GM12865 (cell line): ENCODE measurements at places on chromosomes 2 and 18.

DNA sequence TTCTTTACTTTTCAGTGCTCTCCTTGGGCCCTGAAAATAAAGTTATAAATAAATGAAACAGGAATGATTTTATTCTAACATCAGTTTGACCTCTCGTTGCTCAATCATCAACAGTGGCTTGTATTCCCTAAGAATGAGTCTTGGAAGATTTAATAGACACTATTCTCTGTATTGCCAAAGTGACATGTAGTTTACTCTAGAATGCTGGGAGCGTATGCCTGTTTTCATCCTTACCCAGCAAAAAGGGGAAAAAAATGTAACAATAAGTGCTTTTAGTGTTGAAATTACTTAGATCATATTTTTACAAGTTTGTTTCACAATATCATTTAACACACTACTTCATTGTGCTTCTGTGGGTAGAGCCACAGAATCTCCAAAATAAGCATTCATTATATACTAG is 240.6 kb upstream of the CWC22 start:
- no peak for DNase-seq

GRCh38 chr18:45997700-45998151 is 30.6 kb upstream of the EPG5 start:
- DNase-seq: no peak

- DNase-seq: no peak
Measured at GRCh38 chr2:217729421-217730053, 273.3 kb downstream of the TNS1 start.

- no peak for DNase-seq
Measured at GRCh38 chr2:236338495-236339184, 74.4 kb upstream of the ASB18 start.

DNA sequence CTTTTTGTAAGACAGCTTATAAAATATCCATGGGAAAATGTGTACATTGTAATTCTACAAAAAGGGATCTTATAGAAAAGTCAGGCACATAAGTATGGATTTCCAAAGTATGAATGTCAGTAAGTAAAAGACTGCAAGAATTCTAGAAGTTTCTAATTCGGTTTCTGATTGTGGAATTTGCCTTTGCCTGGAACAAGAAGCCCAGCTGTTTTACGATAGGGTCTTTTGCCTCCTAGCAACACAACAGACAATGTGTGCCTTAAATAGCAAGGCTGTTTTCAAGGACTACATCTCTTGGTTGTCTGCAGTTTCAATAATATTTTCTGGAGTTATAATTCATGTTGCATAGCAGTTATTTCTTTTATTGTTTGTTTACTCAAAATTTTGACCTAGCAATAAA is 312.9 kb downstream of the MTX2 start:
- no peak for DNase-seq

- DNase-seq: peak; percentile 90
Measured at GRCh38 chr2:183078464-183079138, at the start of gene DUSP19. Gene DUSP19 (plus strand): TSS chr2:183078747. CDS start chr2:183078934, 187 bp downstream.

- peak; percentile 9 for DNase-seq
Measured at GRCh38 chr2:158142568-158143332, 41.1 kb downstream of the UPP2 start.

DNA sequence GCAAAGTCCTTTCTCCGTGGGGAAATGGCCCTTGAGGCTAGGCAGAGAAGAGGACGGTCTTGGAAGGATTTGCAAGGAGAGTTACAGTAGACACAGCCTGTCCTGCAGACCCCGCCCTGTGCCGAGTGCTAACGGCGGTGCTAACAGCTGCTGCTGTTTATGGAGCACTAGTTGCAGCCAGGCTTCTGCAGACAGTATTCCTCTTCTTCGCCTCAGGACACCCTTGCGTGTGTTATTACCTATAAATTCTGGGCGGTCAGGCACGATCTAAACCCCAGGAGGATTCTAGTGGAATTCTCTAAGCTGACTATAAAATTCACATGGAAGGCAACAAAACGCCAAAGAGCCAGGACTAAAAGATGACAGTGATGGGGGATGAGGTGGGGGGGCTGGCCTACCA is 139.8 kb downstream of the GLI2 start:
- DNase-seq: no peak

- DNase-seq: no peak
Measured at GRCh38 chr18:69401972-69402532, 1.4 kb downstream of the DOK6 start.

- DNase-seq: no peak
Measured at GRCh38 chr2:100957996-100958653, 44.0 kb upstream of the RPL31 start.

DNA sequence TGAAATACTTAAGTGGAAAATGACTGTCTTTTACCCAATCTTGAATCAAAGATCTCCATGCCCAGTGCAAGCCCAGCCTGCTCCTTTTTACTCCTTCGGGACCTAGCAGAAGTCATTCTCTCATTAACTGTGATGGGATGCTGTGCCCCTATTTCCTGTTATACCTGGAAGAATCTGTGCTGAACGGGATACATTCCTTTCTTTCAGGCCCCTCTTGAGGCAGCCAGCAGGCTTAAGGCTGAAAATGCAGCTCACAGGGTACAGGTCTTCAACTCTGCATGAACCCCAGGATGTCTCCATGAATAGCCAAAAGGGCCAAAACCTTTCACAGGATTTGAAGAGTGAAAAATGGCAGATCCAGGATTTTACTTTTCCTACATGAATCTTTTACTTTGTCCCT is 784.8 kb upstream of the KLHL29 start:
- DNase-seq: no peak

GRCh38 chr18:35689728-35690127 is 108.2 kb downstream of the GALNT1 start:
- DNase-seq: no peak

GRCh38 chr2:108906403-108907077 is 82.5 kb downstream of the EDAR start:
- no peak for DNase-seq

- DNase-seq: no peak
Measured at GRCh38 chr2:197359859-197360258, 49.3 kb upstream of the ANKRD44 start.

DNA sequence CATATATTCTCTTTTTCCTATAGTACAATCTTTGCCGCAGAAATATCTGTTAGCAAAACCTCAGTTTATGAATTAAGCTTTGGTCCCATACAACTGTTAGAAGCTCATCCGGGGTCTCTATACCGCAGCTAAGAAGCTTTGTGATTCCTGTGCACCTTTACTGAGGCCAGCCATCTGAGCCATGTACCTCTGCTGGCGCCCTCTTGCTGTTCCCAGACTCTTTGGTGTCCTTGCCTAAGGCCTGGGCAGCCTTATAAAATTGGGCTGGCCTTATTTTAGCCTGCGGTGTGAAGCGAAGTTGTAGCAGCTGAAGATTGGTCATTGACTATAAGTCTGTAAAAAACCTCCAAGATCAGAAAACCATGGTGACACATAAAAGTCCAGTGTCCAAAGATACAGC is 1135.1 kb upstream of the CHAC2 start:
- DNase-seq: no peak
